ENCODE measurements at places on chromosomes 16 and 17.

DNA sequence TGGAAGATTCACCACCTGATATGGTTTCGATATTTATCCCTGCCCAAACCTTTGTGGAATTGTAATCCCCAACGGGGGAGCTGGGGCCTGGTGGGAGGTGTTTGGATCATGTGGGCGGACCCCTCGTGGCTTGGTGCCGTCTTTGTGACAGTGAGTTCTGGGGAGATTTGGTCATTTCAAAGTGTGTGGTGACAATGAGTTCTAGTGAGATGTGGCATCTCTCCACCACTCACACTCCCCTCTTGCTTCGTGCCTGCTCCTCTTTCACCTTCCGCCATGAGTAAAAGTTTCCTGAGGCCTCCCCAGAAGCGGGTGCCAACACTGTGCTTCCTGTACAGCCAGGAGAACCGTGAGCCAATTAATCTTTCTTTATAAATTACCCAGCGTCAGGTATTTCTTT is 9.7 kb downstream of the CCDC57 start:
- no peak for DNase-seq

DNA sequence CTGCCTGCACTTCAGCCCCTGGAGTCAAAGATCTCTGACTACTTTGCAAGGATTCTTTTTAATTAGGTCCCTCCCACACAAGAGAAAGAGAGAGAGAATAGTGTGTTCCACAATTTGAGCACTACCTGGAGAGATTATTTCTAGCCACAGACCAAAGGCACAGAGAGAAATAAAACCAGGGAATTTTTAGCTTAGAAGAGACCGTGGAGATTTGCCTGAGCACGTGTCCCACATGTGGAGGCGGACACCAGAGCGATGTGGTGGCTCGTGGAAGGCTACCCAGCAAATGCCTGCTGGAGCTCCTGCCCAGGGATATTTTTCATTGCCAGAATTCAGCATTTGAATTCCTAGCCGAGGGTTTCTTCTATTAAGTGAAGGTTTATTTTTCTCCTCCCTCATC is 50.6 kb downstream of the MGAT5B start:
- DNase-seq, result no peak

- DNase-seq, result peak; percentile 53
Measured at GRCh38 chr17:37791447-37792399, 46.9 kb upstream of the HNF1B start.

- no peak for DNase-seq
Measured at GRCh38 chr16:86436466-86437185, 73.7 kb upstream of the FOXF1 start.

DNA sequence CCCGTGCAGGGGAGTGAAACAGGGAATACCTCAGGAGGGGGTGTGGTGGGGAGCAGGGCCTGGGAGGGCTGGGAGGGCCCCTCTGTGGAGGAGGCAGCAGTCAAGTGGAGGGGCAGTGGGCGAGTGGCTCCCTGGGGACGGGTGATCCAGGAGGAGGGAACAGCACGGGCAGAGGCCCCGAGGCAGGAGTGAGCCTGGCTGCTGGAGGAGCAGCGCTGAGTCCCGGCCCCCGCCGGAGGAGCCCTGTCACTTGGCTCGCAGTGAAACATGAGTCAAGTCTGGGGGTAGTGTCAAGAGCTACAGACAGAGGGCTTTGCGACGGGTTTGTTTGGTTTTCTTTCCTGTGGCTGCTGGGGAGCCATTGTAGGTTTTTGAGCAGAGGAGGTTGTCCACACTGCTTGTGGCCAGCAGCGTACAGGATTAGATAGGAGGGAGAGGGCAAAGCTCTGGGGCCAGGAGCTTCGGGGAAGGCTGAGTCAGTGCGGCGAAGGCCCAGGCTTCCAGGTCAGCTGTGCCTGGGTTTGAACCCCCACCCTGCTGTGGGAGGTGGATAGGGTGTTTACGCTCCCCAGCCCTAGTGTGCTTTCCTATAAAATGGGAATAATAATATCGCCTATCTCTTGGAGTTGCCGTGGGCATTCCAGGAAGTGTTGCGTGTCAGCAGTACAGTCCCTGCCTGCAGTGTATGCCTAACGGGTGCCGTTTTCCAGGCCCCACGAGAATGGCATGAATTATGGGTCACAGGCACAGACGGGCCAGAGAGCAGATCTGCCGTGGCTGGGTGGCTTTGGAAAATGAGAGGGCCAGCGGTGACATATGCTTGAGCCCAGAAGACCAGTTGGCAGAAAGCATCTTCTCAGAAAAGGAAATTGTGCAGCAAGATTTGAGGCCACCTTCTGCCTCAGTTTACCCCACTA is 115.9 kb upstream of the CIBAR2 start:
- no peak for DNase-seq

DNA sequence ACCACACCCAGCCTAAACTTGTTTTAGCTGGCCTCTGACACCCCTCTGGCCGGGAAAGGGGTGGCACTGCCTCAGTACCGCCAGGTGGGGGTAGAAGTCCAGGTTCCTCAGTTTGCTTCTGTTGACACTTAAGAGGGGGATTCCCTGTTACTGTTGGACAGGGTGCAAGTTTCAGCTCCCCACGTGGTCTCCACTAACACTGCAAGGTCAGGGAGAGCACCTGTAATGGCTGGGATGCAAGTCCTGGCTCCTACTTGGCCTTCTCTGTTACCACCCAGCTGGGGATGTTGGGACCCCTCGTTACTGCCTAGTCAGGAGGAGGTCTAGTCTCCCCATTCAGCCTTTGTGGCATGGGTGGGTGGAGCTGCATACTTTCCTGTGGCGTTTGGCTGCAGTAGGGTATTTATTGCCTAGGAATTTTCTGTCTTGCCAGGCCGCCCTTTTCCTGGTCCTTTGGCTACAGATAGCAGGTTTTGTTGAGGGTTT is 10.6 kb upstream of the MFAP4 start:
- no peak for DNase-seq

DNA sequence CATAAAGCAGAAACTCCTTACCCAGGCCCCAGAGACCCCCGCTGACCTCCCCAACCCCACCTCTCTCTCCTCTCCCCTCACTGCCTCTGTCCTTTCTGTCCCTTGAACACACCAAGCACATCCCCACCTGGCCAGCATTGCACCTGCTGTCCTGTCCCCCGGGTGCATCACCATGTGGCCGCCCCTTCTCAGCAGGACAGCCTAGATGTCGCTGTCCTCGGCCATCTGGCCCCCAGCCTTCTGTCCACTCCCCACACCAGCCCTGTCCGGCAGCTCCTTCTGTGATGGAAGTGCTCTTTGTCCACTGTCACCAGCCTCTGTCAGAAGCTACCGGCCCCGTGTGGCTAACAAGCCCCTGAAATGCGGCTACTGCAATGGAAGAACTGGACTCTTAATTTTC is 12.3 kb upstream of the MPRIP start:
- no peak for DNase-seq

DNA sequence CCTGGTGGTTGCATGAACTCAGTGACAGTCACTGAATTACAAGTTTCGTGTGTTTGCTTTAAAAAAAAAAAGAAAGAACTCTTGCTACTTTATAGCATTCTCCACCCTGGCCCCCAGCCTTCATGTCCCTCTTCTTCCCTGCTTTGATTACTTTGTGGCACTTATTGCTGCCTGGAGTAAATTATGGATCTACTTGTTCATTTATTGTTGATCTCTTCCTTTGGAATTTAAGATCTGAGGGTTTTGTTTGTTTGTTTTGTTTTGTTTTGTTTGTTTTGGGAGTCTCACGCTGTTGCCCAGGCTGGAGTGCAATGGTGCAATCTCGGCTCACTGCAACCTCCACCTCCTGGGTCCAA is 126.5 kb downstream of the ABCC6 start:
- no peak for DNase-seq

- DNase-seq, result no peak
Measured at GRCh38 chr16:19766554-19766884, 48.4 kb downstream of the IQCK start.

DNA sequence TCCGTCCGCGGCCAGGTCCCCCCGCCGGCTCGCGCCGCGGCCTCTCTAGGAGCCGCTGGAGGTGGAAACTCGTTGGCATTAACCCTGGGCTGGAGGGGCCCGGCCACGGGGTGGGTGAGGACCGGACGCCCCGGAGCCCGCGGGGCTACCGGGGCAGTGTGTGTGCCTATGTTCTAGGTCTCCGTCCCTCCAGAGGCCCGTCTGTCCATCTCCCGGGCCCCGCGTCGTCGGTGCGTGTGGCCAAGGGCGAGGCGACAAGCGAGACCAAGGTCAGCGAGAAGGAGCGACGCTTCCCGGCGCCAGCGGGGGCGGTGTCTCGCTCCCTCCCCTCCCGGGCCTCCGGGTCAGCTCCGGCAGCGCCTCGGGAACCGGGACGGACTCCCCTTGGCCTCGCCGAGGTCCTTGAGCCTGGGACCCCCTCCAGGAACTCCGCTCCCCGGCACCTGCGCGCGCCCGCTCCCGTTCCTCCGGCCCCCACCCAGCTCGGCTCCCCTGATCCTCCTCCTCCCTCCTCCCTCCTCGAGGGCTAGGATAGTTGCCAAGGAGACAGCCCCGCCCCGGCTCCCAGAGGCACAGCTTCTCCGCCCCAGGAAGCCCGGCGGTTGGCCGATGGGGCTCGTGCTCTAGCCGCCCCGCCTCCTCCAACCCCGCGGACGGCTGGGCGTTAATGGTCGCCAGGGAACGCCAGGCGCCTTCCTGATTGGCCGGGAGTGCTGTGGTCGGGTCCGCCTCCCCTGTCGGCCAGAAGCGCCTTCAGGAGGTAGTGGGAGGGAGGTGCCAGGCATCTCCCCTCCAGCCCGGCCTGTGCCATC is 663 bp upstream of the ZNF768 start:
- DNase-seq, result peak; percentile 96

DNA sequence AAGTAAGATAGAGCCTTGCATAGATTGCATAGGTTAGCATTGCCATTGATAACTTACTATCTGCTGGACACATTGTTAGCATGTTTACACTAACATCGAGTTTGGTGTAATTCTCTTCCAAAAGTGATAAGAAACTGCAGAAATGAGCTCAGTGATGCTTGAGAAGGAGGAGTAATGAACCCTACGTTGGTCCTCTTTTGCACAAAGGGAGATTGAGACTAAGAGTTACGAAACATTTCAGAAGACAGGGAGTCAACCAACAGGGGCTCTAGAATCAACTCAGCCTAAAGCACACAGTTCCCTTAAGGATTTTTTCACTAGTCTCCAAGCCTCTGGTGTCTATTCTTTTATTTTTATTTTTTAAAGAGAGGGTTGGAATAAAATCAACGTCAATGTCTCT is 6.8 kb downstream of the CCL7 start:
- DNase-seq, result no peak

- no peak for DNase-seq
Measured at GRCh38 chr17:80284631-80285030, 24.0 kb downstream of the RNF213 start.

DNA sequence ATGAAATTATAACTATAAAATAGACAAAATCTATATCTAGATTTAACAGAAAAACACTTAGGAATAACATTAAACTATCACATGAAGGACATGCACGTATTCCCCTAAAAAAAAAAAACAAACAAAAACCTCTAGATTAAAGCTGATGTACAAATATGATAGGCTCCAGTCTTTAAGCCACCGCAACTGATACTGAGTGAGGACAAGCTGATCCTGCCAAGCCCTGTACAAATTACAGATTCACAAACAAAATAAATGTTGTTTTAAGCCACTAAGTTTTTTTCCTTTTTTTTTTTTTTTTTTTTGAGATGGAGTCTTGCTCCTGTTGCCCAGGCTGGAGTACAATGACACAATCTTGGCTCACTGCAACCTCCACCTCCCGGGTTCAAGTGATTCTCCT is 35.3 kb downstream of the SMURF2 start:
- no peak for DNase-seq

DNA sequence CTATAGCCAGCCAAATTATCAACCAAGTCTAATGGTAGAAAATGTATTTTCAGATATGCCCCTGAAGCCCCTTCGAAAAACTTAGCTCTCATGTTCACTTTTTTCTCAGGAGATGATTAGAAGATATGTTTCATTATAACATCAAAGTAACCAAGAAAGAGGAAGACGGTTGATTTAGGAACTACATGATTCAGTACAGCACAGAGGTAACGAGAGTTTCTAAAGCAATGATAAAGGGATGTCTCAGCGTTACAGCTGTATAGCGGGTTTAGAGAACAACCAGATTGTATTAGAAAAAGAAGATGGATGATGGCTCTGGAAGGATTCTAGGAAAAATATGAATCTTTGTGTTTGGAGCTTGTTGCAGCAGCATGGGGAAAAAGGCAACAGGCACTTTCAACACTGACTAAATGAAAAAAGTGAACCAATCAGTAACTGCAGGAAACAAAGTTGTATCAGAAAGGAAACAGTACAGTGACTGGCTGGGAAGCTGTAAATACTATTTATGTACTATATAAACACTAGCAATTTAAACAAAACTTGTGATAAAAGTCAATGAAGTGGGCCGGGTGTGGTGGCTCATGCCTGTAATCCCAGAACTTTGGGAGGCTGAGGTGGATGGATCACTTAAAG is 21.5 kb downstream of the MBTD1 start:
- DNase-seq, result peak; percentile 35

DNA sequence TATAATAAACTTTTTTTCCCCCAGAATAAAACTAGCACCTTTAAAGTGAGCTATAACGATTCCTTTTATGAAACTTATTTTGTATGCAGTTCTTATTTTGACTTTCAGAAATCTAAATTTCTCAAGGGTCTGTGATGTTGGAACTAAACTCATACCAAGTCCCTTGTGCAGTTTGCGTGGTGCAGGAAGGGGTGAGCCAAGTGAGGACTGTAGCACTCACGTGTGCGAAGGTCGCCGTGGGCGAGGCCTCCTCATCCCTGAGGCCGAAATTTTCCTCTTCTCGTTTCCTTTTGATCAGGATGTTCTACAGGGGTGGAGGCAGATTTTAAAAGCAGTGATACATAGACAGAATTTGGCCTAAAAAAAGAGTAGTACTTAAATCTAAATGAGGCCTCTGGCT is 73.7 kb downstream of the RPTOR start:
- no peak for DNase-seq

- DNase-seq, result no peak
Measured at GRCh38 chr16:25568991-25569390, 122.8 kb upstream of the HS3ST4 start.

DNA sequence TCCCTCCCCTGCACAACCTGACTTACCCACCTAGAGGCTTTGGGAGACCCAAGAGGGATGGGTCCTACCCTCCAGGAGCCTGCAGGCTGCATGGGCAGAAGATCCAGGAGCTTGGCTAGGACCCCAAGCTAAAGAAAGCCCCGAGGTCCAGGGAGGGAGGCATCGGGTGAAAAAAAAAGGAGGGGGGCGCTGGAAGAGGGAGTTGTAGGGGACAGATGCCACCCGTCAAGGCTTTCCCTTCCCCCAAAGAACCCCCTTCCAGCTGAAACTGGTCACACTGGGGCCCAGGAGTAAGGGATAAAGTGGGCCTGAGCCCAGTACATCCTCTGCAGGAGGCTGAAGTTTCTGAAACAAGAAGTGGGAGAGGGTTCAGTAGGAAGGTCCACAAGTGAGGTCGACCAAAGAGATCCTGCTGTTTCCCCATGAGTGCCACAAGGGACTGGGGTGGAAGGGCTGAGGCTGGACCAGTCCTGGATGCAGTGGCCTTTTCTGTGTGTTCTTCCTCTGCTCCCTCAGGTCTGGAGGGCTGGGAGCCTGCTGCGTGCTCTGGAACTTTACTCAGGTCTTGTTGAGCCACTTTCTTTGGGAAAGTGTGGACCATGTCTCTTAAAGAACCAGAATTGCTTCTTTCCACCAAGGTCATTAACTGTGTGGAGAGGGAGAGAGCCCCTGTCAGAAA is 14.2 kb upstream of the CBFB start:
- no peak for DNase-seq
